Activated T-cell treated with anti-CD3 and anti-CD28 coated beads, Interleukin-2, amount 50 U/mL, for 4 hours (primary cell): ENCODE measurements at places on chromosomes 4 and X.

DNA sequence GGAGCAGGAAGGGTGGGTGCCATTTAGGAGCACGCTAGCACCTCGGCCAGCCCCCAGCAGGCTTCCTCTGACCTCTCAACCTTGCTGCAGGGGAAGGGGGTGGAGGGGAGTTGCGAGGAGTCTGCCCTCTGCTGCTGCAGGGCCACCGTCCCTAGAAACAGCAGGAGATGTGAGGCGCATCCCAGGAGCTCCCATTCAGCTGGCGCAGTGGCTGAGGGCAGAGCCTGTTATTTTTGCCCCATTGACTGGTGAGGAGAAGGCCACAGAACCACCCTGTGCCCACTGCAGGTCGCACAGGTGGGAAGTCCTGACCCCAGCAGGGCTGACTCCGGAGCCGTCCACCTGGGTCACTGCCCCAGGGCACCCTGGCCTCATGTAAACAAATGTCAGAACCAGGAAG, 8.0 kb downstream of the PDE6B start:
- no peak for DNase-seq

- no peak for DNase-seq
These were observed 18.5 kb upstream of the BDH2 start for GRCh38 chr4:103118166-103118565.

GRCh38 chrX:15448010-15448639, 45.0 kb downstream of the PIR start:
- DNase-seq, result no peak

DNA sequence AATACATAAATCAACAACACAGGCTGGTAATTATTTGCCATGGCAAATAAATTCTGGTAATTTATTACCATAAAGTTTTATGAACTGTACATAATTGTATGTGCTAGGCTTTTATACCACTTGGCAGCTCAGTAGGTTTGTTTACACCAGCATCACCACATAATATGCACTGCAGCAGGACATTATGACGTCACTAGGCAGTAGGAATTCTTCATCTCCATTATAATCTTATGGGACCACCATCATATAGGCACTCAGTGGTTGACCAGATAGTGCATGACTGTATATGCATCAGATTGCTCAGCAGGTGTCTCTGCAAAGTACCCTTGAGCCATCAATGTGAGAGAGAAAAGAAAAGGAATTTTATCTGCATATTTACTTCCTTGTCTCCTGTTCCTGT, 295.4 kb downstream of the CFAP47 start:
- DNase-seq, result no peak
